ENCODE measurements at places on chromosomes 5 and 9.
A peak's percentile ranks its signal among the peaks of the same experiment; 100 is the strongest.

DNA sequence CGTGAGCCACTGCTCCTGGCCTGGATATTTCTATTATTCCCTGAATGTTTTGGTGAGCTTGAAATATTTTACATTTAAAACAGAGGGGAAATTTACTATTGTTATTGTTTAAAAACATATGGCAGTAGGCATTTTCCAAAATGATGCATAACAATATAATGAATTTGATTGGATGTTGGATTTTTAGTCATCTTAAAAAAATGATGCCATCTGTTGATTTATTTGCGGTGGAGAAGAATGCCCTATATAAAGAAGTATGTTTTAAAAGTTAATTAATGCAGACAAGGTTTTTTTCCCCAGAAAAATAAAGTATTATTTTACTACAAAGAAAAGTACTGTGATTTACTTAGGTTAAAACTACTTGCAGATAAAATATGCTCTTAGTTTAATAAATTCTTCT lies 33.4 kb upstream of the ARRDC3 start:
- no peak for DNase-seq

- DNase-seq, result no peak
These were observed 1.1 kb upstream of the NADK2 start for GRCh38 chr5:36242534-36243485.

DNA sequence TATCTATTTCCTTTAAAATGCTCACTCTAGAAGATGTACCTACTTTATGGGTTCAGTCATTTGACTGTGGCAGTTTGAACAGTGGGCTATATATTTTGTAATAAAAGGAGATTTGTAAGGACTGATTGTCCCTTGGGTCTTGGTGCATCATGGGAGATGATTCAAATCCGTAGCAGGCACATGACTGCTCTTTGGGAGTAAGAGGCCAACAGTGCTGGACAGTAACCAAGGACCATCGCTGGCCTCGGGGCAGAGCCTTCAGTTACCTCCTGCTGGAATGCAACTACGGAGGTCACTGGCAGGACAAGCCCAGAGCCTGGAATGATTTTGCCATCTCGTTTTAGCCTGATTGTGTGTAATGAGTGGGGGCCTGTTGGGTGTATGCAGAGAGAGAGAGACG lies 7.0 kb upstream of the MAMDC2 start:
- peak; percentile 35 for DNase-seq

DNA sequence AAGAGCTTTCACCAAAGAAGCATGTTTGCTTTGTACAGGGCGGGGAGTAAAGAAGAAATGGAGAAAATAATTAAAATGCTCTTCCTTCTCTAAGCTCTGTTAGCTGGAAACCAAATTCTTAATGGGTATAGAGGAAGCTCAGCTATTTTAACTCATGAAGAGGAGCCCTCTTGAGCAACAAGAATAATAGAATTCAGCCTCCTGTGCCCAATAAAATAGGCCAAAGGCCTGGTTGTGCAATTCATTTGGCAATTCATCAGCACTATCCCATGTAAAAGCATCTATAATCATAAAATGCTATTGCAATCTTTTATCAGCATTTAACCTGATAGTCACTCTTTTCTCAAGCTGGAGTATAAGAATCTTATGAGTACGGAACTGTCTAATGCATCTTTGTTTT lies 133.6 kb upstream of the CDH6 start:
- no peak for DNase-seq

DNA sequence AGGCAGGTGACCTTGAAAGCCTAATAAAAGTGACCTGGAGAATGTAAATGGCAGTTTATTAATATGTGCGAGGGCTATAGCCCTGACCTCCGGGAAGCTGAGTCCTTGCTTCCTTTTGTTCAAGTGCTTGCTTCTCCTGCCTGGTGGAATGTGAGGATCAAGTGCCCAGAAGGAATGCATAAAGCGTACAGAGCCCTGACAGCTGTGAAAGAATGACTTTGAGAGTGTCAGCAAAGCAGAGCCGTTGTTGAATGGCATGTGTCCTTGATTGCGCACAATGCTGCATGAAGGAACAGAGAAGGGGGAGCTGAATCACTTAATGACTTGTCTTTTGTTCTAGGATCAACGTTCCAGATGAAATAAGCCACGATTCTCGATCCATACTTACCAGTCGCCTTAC lies 133.0 kb downstream of the SLF1 start:
- no peak for DNase-seq

DNA sequence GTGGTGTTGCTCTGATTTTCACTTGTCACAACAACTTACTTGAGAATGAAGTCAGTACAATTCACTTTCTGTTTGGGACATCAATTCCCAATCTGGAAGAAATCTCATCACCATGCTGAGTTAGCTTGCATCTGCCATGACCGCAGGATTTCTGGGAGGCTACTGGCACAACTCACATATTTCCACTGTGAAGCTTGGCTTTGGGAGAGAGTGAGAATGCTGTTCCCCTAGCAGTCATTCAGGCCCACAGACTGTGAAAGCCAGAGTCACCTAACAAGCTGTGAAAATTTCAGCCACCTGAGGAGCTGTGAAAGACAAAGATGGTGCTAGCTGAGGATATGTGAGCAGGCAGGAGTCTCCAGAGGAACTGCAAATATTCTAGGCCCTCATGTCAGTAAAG lies 365.2 kb upstream of the TUSC1 start:
- no peak for DNase-seq

DNA sequence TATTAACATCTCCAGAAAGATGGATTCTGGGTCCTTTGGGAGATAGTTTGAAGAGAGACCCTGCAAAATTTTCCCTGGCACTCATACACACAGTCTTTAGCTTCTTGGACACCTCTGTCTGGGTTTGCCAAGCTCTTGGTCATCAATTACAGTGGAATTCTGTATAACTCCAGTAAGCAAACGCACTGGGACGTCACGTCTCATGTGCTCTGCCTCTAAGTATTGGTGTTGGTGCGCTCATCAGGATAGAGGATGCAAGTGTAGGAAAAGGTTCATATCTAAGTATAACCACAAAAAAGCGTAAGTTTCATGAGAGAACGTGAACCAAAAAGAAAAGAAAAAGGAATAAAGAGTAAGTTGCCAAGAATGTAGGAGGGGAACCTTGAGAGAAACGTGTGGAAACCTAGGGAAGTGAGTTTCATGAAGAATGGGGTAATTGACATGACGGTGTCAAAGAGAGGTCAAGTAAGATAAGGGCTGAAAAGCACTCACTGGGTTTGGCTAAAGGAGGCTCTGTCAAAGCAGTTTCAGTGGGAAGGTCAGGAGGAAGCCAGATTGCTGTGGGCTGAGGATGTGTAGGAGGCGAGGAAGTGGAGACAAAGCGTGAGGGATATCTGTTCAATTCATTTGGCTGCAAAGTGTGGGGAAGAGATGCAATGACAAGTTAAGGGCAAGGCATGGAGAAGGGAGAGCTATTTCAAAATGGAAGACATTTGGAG lies 92.7 kb downstream of the RAD23B start:
- DNase-seq, result peak; percentile 5

- DNase-seq, result no peak
These were observed 8.5 kb upstream of the LURAP1L start for GRCh38 chr9:12766357-12766756.

DNA sequence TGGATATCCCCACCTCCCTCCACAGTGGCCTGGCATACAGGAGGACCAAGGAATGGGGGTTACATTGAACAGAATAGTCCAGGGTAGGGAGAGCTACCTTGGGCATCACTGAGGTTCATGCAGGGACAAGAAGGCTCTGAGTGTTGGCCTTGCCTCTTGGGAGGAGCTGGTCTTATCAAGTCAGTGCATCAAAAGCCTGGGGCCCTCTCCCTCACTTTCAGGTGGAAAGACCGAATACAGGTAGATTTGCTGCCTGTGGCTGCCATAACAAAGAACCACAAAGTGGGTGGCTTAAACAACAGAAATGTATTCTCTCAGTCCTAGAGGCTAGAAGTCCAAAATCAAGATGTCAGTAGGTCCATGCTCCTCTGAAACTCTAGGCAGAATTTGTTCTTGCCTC lies 18.5 kb upstream of the ARSI start:
- DNase-seq, result no peak

DNA sequence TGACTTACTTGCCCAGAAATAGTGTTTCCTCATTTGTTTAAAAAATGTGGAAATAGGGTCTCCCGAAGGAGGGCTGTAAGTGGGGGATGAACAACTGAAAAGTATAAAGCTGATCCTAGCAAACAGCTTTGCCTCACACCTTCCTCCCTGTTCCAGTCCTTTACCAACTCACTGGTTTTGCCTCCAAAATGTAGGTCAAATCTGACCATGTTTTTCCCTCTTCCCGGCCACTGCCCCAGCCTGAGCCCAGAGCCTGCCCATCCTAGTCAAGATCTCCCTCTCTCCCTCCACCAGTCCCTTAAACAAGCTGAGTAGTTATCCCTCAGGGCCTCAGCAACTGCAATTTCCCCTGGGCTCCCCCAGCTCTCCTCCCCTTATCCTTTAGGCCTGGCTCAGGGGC lies 82.4 kb upstream of the FBXW11 start:
- no peak for DNase-seq

Measured in fibroblast of mammary gland (primary cell).